T-helper 17 cell (primary cell): ENCODE measurements at places on chromosomes 6 and 20. TPM values are rescaled to one million over a fixed set of nuclear protein-coding genes. Genes with fewer than 3 reads are reported as not detected.

Gene BPIFB4
- not detected for total RNA-seq

Gene SYNGAP1
- 83.9 TPM for total RNA-seq

DNA sequence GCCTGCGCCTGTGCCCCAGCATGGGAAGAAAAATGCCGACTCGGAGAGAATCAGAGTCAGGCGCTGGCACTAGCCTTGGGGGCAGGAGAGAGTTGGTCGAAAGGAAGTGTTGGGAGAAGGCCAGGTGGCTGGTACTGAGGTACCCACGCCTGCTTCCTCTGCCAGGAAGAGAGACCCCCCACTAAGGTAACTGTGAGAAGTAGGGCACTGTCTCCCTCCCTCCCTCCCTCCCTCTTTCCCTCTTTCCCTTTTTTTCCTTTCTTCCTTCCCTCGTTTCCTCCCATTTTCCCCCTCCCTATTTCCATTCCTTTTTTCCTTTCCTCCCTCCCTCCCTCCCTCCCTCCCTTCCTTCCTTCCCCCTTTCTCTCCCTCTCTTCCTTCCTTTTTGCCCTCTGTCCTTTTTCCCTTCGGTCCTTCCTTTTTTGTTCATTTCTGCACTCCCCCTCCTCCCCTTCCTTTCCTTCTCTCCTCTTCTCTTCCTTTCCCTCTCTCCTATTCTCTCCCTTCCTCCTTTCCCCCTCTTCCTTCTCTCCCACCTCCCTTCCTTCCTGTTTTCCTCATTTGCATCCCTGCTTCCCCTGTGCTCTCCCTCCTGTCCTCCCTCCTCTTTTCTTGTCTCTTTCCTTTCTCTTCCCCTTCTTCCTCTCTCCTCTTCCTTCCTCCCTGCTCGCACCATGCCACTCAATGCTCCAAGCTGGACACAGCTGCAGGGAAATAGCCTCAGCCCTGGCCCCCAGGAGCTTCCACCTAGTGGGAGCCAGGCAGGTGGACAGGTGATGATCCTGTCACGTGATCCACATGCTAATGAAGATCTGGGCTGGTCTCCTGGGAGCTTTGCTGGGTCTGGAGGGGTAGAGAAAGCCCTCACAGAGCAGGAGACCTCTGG lies 148.0 kb downstream of the DHX35 start:
- H3K4me3 ChIP-seq: no peak overlapping the region
- H3K27me3 ChIP-seq: peaks cover 66% of the 10 kb centered on the region
- peaks cover 8% of the 10 kb centered on the region for H3K36me3 ChIP-seq
- no peak for DNase-seq

GRCh38 chr6:32940656-32941213 lies at the start of gene HLA-DMB:
TSS of gene HLA-DMB (minus strand) at chr6:32941028. CDS start at chr6:32940807, 221 bp downstream.
- peak within 1 kb of the TSS; percentile 90 for H3K4me3 ChIP-seq
- no peaks in the 10 kb centered on the region for H3K27me3 ChIP-seq
- peaks cover 4% of the 10 kb centered on the region for H3K36me3 ChIP-seq

DNA sequence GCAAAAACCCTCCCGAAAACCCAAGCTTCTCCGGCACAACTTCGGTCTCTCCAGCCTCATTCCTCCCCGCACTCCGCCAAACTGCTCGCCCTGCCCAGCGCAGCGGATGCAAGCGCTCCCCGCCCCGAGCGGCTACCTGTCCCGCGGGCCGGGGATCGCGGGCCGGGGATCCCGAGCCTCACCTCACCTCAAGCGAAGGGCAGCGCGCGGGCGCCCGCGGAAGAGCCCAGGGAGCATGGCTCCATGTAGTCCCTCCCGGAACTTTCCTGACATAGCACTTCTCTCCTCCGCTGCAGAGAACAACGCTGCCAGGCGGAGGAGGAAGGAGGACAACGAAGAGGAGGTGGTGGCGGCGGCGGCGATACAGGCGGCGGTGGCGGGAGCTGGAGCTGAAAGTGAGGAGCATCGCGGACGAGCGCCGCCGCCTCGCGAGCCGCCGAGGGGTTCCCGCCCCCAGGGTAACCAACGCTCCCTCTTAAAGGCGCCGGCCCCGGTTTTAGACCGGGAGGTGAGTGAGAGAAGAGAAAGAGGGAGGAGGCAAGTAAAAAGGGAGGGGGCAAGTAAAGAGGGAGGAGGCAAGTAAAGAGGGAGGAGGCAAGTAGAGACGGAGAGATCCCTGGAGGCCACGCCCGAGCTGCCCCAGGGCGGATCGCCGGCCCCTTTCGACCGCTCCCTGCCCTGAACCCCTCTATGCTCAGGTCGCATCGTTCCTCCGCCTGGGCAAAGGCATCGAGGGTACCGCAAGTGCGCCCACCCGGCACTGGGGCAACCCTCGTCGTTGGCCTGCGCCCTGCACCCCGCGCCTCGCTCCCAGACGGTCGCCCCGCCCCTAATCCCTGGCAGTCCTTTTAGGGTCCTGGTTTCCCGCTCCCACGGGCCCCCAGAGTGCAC lies at the start of gene GPR63:
GPR63 (minus strand) TSS at position 397 of the 891 bp plus-strand sequence. CDS start 37,746 bp downstream, outside the sequence.
- no peaks in the 10 kb centered on the region for H3K36me3 ChIP-seq
- peaks cover 23% of the 10 kb centered on the region for H3K4me1 ChIP-seq

GRCh38 chr20:25310921-25311728 lies 63.2 kb downstream of the PYGB start:
- H3K27ac ChIP-seq: peak overlapping the region; percentile 97
- H3K4me1 ChIP-seq: peaks cover 15% of the 10 kb centered on the region
- H3K4me3 ChIP-seq: peak overlapping the region; percentile 96
- H3K36me3 ChIP-seq: peaks cover 2% of the 10 kb centered on the region
- DNase-seq: no peak
